Heart left ventricle (tissue), 16 donors: ENCODE measurements at places on chromosomes 1 and 21.

- no peak for DNase-seq
These were observed 23.1 kb downstream of the TRAPPC10 start for GRCh38 chr21:44035244-44035643.

- peak; percentile 41 for DNase-seq
These were observed 78.9 kb downstream of the CD247 start for GRCh38 chr1:167439301-167439988.

- no peak for DNase-seq
These were observed 45.7 kb downstream of the PSMG1 start for GRCh38 chr21:39137248-39138178.

GRCh38 chr1:89637496-89637895 lies 4.6 kb downstream of the LRRC8C start:
- DNase-seq = no peak

GRCh38 chr21:27954543-27955165 lies 987.8 kb upstream of the ADAMTS5 start:
- DNase-seq = no peak

GRCh38 chr1:179867493-179868330 lies 9.9 kb downstream of the TOR1AIP2 start:
- DNase-seq = peak; percentile 47

GRCh38 chr1:41418857-41419583 lies 57.8 kb downstream of the FOXO6 start:
- DNase-seq = peak; percentile 91

- no peak for DNase-seq
These were observed 22.5 kb downstream of the FMO1 start for GRCh38 chr1:171270806-171271205.

GRCh38 chr1:103194060-103194459 lies 85.7 kb upstream of the COL11A1 start:
- DNase-seq = no peak

DNA sequence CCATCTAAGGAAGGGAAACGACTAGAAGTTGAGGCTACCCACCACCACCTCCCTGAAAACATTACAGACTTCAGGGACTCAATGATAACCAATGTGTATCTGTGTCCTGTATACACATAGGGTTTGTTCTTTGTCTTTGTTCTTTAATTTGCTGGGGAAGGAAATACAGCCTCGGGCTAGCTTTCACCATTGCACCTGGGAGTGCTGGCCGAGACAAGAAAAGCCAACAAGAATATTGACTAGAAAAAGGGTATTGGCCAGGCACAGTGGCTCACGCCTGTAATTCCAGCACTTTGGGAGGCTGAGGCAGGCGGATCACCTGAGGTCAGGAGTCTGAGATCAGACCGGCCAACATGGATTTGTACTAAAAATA lies 50.4 kb downstream of the MDM4 start:
- DNase-seq = no peak

- no peak for DNase-seq
These were observed 144.6 kb downstream of the CLIC6 start for GRCh38 chr21:34813266-34813894.

DNA sequence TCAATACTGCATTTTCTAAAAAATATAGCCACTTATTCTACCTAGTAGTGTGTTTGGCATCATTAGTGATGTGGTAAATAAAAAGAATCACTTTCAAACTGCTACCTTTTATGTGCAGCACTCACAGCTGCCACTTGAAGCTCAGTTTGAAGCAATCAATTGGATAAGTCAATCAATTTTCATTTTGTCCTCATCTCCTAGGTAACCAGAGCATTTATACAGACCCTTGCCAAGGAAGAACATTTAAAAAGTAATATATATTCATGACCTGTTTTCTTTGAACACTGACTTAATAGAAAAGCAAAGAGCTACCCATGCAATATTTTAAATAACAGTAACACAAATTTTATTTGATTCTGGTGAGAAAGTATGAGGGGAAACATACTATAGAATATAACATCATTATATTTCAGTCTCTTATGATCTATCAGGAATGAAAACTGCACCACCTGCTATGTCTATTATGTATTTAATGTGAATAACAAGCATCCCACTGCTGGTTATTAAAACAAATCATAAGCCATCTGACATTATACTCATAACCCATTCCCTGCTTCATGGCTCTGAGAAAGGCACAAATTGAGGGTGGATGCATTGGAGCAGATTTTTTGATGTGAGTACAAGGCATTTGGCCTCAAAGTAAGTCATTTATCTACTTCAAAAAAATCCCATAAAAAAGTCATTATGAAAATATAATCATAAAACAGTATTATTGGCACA lies 168.4 kb upstream of the C21orf91 start:
- no peak for DNase-seq

GRCh38 chr1:37174341-37174740 lies 140.0 kb upstream of the GRIK3 start:
- no peak for DNase-seq

- DNase-seq = no peak
These were observed 155.8 kb upstream of the PTGFR start for GRCh38 chr1:78334952-78335351.

DNA sequence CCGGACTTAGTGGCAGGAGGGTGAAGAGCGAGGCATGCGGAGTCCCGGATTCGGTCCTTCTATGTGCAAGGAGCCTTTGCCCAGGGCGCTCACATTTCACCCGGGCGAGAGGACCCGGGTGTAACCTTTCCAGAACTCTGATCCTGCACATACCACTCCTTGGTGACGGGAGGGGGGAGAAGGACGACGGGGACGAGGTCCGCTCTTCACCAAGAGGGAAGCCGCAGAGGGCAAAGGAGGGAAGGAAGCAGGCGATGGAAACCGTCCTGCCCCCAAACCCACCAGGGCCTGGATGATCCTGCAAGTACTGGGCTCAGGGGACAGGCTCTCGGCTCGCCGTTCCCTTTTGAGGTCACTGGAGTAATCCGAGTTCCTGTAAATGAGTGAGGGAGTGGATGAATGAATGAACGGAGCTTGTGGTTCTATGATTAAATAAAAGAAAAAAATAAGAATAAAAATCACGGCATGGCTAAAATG lies 993 bp downstream of the SYPL2 start:
- peak; percentile 51 for DNase-seq

- no peak for DNase-seq
These were observed 17.2 kb downstream of the PGBD5 start for GRCh38 chr1:230408971-230409370.

DNA sequence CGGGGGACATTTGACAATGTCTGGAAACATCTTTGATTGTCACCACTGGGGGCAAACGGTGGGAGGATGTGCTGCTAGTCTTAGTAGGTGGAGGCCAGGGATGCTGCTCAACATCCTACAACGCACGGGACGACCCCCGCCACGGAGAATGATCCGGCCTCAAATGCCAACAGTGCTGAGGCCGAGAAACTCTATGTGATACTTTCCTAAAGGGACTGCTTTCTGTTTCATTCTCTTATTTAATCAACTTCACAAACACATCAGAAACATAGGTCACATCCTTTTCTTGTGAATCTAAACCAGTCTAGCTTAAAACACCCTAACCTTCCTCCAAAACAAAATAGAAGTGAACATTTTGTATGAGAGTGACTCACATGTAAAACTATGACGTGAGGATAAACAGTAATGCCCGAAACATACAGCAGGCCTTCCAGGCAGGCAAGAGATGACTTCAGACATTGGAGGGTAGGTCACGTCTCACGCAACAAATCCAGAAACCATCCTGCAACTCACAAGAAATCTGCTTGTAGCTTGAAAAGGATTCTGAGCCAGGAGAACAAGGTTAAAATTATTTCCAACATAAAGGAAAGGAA lies 37.2 kb upstream of the ETS2 start:
- no peak for DNase-seq

DNA sequence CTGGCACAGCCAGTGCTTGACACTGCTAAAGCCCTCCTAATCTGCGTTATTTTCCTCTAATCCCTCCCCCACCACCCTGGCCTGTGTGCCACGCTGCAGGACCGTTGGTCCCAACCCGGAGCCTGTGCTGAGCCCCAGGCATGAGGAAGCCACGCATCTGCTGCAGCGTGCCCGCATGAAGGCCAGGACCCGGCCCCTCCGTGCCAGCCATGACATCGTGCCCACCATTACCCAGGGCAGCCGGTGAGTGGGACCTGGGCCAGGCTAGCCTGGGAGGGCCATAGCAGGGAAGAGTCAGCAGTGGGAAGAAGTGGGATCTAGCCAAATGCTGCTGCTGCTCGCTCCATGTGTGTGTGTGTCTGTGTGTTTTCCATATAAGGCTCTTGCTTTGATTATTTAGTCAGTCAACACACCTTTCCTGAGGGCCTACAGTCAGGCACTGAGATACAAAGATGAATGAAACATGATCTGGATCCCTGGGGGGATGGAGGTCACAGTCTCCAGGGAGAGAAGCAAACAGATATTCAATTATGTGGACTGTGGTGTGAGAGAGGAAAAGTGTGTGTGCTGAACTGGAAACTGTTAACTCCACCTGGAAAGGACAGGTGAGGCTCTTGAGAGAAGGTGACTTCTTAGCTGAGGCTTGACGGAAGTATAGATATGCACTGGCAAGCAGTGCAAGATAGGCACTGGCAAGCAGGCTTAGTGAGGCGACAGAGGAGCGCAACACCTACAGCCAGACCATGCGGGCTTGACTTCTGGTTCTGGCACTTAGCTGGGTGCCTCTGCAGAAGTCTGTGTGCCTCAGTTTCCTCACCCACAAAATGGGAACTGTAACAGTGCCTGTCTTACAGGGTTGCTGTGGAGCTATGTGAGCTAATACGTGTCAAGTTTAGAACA lies 15.9 kb downstream of the KIAA1614 start:
- DNase-seq = no peak

GRCh38 chr1:66920543-66920942 lies 4.1 kb downstream of the DNAI4 start:
- no peak for DNase-seq

DNA sequence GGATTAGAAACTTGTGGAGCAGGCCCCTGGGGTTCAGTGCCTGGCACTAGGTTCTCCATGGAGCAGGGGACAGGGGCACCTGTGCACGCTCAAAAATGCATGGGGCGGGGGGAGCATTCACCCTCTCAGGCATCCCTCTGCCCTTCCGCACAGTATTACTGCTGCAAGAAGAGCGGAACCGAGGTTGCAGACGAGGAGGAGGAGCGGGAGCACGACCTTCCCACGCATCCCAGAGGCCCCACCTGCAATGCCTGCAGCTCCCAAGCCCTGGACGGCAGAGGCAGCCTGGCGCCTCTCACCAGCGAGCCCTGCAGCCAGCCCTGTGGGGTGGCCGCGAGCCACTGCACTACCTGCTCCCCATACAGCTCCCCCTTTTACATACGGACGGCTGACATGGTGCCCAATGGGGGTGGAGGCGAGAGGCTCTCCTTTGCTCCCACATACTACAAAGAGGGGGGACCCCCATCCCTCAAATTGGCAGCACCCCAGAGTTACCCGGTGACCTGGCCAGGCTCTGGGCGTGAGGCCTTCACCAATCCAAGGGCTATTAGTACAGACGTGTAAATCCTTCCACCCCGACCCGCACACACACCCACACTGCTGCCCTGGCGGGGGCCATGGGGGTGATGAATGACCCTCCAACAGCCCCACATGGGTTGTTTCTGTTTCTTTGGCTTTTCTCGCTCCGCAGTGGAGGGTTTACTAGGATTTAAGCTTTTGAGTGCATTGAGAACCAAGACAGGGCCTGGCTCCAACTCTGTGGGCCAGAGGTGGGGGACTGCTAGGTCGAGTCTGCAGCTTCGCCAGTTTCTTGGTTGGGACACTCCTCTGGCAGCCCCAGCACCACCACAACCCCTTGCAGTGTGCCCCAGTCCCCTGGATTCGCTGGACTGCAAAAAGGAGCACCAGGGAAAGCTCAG lies 63.7 kb downstream of the TOR1AIP2 start:
- no peak for DNase-seq

DNA sequence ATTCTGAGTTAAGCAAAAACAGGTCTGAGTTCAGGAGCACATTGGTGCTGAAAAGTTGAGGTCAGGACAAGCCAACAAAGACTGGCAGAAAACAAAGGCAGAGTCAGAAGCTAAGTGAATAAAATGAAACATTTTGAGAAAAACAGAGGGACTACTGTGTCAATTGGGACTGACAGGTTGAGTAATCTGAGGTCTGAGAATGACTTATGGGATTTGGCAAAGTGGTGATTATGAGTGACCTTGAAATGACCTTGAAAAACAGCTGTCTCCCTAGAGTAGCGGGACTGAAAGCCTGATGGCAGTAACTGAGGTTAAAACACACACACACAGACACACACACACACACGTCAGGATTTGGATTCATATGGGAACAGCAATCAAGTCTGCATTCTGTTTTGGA lies 8.8 kb upstream of the COG2 start:
- no peak for DNase-seq

- no peak for DNase-seq
These were observed 91.2 kb upstream of the KCNJ15 start for GRCh38 chr21:38165466-38166172.

- no peak for DNase-seq
These were observed 3.5 kb upstream of the LGR6 start for GRCh38 chr1:202189918-202190715.

DNA sequence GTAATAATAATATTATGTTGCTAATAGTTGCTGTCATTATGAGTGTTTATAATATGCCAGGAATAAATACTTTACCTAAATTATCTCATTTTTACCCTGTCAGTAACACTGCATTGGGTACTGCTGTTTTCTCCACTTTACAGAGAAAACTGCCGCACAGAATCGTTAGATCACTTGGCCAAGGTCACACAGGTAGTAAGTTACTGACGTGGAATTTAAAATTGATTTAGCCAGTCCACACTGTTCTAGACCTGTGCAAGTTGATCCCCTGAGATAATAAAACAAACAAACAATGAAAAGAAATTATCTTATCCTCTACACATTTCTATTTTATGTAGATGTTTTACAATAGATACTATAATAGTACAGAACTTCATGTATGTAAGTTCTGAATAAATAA lies 174.1 kb downstream of the ROR1 start:
- DNase-seq = no peak

DNA sequence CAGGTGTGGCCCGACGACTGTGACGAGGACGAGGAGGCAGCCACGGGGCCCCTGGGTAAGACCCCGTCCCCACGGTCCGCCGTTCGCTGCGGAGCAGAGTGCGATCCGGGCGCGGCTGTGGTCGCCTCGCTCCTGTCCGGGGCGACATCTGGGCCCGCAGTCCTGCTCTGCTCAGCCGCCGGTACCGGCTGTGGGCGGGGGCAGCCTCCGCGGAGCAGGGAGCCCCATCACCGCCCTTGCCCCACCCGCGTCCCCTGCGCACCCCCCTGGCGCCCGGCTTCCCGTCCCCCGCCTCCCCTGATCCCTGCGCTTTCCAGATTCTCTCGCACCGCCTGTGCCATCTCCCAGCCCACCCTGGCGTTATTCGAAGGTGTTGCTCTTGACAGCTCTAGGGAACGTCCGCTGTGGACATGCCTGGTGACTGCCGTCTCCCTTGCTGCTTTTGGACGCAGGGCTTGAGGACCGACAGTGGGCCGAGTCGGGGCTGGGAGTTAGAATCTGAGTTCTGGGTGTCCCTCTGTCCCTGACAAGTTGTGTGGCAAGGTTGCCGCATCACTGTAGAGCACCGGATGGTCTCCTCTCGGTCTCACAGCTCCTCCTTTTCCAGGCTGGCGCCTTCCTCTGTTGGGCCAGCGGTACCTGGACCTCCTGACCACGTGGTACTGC lies 596 bp downstream of the TOR3A start:
- DNase-seq = peak; percentile 28
